ENCODE measurements at places on chromosomes 6 and 20.
A peak's percentile ranks its signal among the peaks of the same experiment; 100 is the strongest.

- DNase-seq: no peak
Measured at GRCh38 chr6:105611606-105612005, 208.7 kb upstream of the PREP start.

GRCh38 chr6:119278625-119279024 lies 70.9 kb downstream of the MAN1A1 start:
- no peak for DNase-seq

- peak; percentile 73 for DNase-seq
Measured at GRCh38 chr20:62117658-62118057, 4.6 kb upstream of the LSM14B start.

DNA sequence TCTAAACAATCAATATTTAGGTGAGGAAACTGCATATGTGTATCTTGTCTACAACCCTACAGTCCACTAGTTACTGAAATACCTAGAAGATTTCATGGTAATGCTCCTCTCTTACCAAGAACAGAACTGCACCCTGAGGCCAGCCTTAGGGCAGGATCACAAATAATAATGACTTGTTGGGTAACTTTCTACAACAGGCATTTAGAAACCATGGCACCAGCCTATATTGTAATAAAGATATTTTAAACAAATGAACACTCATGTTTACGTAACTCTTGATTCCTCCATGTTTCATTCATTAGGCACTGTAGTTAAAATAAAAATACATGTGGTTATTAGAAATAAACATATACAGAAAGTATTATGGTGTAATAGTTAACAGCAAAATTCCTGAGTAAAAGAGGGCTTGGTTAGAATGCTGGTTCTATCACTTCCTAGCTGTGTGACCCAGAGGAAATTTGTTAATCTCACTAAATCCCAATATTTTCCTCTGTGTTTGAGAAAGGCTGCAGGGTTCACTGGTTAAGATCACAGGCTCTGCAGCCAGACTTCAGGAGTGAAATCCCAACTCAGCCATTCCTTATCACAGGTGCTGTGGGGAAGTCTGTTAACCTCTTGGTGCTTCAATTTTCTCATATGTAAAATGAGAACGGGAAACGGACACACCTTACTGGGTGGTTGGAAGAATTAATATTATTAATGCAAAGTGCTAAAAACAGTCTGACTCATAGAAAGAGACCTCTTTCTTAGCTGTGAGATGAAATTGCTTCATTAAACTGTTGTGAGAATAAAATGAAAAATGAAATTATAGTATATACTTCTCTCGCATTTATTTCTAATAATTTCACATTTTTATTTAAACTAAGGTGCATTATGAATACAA lies 8.5 kb downstream of the HMGN3 start:
- no peak for DNase-seq

- no peak for DNase-seq
Measured at GRCh38 chr20:17406051-17406590, 125.1 kb downstream of the BFSP1 start.

- no peak for DNase-seq
Measured at GRCh38 chr20:63449796-63450730, 22.4 kb downstream of the KCNQ2 start.

DNA sequence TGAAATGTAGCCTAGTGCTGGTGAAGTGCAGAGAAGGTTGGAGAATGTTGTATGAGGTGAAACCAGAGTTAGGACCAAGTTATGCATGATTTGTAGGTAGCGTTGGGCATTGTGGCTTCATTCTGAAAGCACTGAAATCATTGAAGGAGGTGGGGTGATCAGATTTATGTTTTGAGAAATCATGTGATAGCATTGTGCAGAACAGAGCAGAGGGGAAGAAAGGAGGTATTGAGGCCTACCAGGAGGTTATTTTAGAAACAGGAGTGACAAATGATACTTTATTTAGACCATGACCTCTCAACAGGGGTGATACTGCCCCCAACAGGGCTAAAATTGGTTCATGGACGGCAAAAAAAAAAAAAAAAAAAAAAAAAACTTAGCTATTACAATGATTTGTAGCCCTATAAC lies 15.6 kb upstream of the HMGN3 start:
- DNase-seq: no peak

DNA sequence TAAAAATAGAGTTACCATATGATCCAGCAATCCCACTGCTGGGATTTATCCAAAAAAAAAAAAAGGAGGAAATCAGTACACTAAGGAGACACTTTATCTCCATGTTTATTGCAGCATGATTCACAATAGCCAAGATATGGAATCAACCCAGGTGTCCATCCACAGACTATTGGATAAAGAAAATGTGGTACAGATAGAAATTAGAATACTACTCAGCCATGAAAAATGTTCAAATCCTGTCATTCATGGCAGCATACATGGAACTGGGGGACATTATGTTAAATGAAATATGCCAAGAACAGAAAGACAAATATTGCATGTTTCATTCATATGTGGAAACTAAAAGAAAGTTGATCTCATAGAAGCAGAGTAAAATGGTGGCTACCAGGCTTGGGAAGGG lies 75.3 kb downstream of the ERMARD start:
- DNase-seq: no peak

GRCh38 chr6:117228202-117228601 lies 37.2 kb upstream of the VGLL2 start:
- no peak for DNase-seq

GRCh38 chr20:4160761-4161305 lies 145.5 kb upstream of the RNF24 start:
- peak; percentile 46 for DNase-seq

Measured in effector memory CD4-positive, alpha-beta T cell (primary cell).